ENCODE measurements at places on chromosomes 13 and 19.

GRCh38 chr13:40706439-40706838, 40.0 kb upstream of the FOXO1 start:
- no peak for DNase-seq

- DNase-seq, result peak; percentile 25
Measured at GRCh38 chr19:40691421-40692211, 1.2 kb upstream of the NUMBL start.

- peak; percentile 71 for DNase-seq
Measured at GRCh38 chr19:1851654-1852580, 3.6 kb upstream of the REXO1 start.

- no peak for DNase-seq
Measured at GRCh38 chr13:46604226-46604990, 51.4 kb downstream of the LRCH1 start.

- DNase-seq, result peak; percentile 70
Measured at GRCh38 chr13:30376426-30377311, 45.6 kb upstream of the UBE2L5 start.

- no peak for DNase-seq
Measured at GRCh38 chr13:107130566-107130965, 562.6 kb upstream of the ARGLU1 start.

GRCh38 chr13:98039964-98040363, 86.5 kb downstream of the IPO5 start:
- DNase-seq, result no peak
